ENCODE measurements at places on chromosomes 4 and X.

DNA sequence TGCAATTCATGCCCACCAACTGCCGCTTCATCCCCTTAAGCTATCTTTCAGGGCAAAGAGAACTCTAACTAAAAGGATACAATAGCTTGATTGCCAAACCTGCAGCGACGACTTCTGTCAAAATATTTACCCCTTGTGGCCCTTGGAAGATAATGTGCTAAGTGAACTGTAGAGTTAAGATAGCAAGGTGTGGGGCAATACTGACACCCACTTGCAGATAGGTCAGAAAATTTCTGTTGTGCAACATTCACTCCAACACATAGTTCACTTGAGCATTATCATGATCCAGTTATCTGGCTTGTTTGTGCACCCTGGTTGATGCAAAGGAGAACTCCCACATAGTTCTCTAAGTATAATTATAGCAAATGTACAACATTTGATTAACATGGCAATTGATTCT is 55.6 kb downstream of the RHOXF2B start:
- DNase-seq, result no peak

- no peak for DNase-seq
Measured at GRCh38 chr4:112473985-112474384, 42.0 kb downstream of the NEUROG2 start.

GRCh38 chr4:77776182-77777134 is 42.7 kb downstream of the CNOT6L start:
- DNase-seq, result no peak

DNA sequence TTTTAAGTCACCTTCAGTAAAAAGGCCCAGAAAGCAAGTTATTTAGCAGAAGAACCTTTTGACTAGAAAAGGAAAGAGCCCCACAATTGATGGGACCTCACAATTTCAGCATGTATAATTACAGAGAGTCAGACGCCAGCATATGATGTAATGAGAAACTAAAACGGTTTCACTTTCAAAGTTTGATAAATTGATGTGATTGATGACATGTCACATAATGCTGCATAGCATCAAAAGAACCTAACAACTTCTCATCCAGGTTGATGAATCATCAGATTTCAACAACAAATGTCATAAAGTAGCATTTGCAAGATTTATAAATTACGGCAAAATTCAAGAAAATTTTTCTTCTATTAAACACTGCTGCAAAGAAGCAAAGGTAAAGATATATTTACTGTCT is 3.9 kb upstream of the GAR1 start:
- DNase-seq, result no peak

- DNase-seq, result peak; percentile 42
Measured at GRCh38 chr4:31370866-31371465, 650.8 kb downstream of the PCDH7 start.

- DNase-seq, result no peak
Measured at GRCh38 chrX:17464194-17464593, 89.2 kb downstream of the NHS start.

- no peak for DNase-seq
Measured at GRCh38 chr4:146469022-146469421, 52.7 kb downstream of the SLC10A7 start.

DNA sequence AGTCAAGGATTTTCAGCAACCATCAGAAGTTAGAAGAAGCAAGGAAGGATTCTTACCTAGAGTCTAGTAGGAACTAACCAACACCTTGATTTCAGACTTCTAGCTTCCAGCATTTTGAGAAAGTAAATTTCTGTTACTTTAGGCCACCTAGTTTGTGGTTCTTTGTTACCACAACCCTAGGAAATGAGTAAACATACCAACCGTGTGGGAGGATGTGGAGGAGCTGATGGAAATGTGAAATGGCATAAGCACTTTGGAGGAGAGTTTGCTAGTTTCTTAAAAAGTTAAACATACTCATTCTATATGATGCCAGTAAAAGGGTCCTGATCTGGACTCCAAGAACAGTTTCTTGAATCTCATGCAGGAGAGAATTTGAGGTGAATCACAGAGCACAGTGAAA is 679.4 kb downstream of the PDHA2 start:
- DNase-seq, result no peak

DNA sequence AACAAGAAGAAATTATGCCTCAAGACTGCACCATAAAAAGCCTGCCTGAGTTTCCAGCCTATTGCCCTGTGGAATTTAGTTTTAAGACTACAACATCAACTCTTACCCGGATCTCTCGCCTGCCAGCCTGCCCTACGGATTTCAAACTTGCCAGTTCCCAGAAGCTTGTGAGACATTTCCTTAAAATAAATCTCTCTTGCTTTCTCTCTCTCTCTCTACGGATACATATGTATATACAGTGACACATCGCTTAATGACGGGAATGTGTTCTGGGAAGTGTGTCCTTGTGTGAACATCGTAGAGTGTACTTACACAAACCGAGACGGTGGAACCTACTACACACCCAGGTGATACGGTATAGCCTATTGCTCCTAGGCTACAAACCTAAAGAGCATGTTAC is 79.5 kb downstream of the CLNK start:
- no peak for DNase-seq

DNA sequence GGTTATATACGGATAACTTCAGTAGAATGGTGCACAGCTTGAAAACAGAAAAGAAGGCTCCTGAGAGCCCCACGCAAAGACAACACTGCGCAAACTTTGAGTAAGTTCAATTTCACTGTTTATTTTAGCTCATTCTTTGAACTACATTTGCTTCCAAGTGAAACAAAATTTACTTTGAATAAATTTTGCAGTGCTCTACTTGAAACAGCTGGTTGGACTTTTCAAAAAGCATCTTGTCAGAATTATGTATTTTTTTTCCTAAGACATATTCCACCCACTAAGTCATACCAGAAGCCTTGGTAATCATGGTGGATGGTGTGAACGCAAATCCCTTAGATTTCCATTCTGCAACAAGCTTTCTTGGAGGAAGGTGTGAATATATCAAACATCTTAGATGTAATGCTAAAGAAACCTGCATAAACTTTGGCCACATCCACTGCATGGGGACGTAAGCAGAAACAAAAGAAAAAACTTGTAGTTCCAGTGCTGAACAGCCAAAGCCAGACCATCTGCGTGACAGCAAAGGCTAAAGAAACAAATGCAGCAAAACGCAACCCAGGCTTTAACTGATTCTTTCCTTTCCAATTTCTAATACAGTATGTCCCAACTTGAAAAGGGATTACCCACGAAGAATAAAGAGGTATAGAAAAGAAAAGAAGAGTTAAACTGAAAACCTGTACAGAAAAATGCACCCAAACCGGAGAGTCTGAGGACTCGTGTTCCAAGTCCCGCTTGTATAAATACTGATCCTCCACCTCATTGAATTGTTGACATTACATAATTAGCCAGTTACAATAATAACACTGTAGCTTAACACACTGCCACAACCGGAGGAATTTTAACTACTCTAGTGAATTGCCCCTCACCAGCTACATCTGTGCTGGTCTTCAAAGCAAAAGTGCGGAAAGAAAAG is 90.9 kb downstream of the SH3RF1 start:
- peak; percentile 12 for DNase-seq

DNA sequence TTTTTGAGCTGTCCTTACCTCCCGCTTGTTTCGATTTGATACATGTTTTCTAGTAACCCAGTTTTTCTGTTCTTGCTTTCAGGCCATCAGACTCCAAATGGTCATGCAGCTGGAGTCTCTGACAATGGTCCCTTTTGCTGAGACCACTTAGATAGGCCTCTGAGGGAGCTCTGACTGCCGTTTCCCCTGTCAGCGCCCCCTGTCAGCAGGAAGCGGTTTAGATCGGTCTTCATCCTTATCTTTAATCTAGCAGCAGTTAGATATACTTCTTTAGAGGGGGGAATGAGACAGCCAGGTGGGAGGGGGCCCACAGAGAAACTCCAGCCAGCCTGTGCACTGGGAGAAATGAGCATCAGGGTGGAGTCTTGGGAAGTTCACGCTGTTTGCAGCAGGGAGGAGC is 457.9 kb downstream of the GPAT3 start:
- DNase-seq, result no peak

DNA sequence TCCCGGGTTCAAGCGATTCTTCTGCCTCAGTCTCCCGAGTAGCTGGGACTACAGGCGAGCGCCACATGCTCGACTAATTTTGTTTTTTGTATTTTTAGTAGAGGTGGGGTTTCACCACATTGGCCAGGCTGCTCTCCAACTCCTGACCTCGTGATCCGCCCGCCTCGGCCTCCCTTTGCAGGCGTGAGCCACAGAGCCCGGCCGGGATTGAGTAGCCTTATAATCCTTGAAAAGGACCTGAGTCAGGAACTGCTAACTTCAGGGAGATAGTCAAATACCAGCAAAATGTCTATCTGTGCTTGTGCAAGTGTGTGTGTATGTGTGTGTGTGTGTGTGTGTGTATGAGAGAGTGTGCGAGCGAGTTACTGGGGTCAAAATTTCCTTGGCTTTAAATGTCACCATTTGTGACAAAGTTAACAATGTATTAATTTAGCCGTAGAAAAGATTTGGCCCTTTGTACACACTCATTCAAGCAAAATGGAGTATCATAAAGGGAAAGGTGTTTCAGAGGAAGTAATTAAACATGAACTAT is 1.8 kb upstream of the KDM6A start:
- DNase-seq, result no peak

DNA sequence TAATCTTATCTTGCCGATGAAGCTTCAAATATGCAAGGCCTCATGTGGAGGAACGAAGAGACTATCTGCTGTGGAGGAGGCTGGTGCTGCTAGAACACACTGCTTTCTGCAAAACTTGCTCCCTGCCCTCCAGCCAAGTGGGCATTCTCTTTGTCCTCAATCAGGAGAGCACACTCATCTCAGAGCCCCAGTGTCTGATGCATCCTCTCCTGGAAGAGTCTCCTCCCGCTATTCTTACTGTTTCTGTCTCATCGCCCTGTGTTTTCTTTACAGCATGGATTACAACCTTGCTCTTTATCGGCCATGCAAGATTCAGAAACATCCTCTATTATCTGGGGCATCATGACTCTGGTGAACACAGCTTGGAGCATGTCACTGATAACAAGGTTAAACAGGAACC is 68.2 kb upstream of the MTNR1A start:
- no peak for DNase-seq

DNA sequence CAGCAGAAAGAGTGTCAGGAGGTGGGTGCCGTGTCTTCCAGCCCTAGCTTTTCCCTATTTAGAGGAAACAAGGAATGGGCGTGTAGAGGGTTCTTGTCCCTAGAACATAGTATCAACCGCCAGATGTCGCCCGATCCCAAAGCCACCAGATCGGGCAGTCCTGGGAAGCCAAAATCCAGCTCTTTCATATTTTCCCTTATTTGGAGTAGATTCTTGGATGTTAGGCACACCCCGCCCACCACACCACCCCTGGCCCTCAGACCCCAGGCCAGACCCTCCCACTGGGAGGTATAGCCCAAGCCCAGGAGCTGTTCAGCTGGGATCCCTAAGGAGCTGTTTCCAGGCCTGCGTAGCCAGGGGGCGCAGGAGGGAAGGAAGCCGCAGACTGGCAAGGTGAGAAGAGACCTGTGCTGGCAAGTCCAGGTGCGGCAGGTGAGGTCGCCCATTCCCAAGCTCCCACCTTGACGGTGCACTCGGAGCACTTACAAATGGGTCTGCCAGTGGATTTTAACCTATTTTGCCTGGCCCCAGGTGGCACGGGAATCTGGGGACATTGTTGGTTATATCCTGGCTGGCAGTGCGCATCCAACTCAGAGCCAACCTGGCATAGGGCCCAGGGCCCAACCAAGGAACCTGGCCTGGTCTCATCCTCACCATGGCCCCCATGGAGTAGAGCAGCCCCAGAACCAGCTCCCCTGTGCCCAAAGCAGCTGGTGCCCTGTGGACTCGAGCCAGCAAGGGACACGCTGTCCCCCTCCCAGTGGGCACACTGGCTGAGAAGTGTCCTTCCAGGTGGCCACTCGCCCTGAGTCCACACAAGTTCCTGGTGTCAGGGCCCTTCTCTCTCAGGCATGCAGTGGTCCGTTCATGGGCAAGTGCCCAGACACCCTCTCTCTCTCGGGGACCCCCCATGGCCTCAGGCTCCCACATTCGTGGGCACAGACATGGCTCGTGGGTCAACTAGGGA is 811 bp downstream of the FLNA start:
- DNase-seq, result peak; percentile 90

DNA sequence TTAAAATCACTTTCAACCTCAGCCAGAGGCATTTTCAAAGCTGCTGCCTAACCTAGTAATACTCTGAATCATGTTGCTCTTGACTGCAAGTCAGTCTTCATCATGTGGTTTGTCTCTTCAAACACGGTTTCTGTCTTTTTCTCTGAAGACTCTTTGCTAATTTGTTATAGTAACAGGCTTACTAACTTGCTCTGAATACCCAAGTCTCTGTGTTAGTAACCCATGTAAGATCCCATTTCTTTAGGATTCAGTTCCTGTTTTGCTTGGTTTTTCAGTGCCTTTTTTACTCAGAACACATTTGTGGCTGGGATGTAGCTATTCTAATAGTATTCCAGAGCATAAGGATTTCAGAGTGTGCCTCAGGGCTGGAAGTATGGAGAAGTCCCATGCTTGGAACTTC is 1450.6 kb upstream of the IGFBP7 start:
- DNase-seq, result no peak

DNA sequence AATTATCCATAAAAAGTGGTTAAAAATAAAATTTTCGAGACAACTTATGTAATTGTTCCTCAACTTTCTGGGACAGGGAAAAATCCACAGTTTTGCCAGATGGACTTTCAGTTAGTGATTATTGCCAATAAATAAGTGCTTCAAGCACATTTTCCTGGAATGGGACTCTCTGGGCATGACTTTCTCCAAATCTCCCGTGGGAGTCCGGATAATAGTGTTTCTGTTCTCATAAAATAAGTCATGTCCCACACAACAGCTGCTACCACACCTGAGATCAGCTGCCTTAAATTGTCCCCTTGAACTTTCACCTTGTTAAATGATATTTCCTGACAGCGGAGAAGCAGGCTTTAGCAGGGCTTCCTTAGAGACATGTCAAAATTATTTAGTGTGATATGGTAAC is 133.4 kb upstream of the NAP1L5 start:
- no peak for DNase-seq

DNA sequence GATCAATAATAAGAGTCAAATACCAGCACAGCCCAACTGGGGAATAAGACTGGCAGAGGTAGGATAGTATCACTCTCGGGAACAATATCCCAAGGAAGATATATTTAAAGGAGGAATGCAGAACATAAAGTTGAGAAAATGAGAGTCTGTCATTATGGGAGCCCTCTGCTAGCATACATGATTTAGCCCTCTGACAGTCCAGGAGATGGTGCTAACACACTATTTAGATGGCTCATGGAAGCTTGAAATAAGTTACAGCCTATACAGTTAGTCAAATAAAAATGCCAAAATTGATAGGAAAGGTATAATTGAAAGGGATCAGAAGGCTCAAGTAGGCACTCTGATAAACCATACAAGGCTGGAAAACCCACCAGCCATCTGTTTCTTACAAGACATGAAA is 201.0 kb upstream of the NEIL3 start:
- no peak for DNase-seq

- DNase-seq, result no peak
Measured at GRCh38 chr4:87601361-87601760, 7.0 kb upstream of the DSPP start.

GRCh38 chrX:9983846-9984245 is 16.7 kb downstream of the CLDN34 start:
- DNase-seq, result no peak

DNA sequence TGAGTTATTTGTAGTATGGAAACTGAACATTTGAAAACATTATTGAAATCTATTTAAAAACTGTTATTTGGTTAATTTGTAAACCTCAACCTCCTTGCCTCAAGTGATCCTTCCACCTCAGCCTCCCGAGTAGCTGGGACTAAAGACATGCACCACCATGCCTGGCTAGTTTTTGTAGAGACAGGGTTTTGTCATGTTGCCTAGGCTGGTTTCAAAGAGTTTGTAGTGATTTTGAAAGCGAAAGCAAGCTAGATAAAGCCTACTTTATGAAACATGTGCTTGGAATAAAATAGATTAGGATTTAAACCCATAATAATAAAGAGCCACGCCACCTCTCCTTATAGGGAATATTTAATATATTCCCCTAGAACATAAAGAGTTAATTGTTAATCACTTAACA is 23.5 kb downstream of the ARSJ start:
- DNase-seq, result no peak
